MCF 10A (cell line): ENCODE measurements at places on chromosomes 2 and 18. TPM values are rescaled to one million over a fixed set of nuclear protein-coding genes. Genes with fewer than 3 reads are reported as not detected.

GPR17 gene
- total RNA-seq: not detected in 2 replicates

SLC30A3 gene
- not detected in 2 replicates for total RNA-seq

GRCh38 chr2:28486526-28486925 lies 9.3 kb upstream of the PLB1 start:
- DNase-seq: no peak

- DNase-seq: no peak
Observed at GRCh38 chr2:167599219-167599618, 648.2 kb downstream of the STK39 start.
